Stimulated activated CD4-positive, alpha-beta T cell treated with anti-CD3 and anti-CD28 coated beads, Interleukin-2, amount 100 ng/mL, for 48 hours (primary cell): ENCODE measurements at places on chromosomes 4 and X.

- DNase-seq: no peak
These were observed 99.8 kb downstream of the ARSF start for GRCh38 chrX:3141031-3141430.

DNA sequence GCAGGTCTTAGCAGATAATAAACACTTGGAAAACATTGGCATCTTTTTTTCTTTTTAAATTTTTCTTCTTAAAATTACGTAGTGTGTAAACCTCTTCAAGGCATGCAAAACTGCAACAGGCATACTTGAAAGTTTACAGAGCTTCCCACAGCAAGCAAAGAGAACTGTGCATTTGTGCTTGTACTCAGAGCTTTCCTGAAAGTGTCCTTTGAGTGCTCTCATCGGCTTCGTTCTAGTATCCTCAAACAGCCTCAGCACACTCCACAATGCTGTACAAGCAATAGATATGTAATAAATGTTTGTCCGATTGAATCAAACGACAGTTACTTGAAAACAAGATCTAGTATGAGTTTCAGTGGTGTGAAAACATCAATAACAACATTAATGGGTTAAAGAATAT lies 227.5 kb downstream of the PAPSS1 start:
- no peak for DNase-seq

DNA sequence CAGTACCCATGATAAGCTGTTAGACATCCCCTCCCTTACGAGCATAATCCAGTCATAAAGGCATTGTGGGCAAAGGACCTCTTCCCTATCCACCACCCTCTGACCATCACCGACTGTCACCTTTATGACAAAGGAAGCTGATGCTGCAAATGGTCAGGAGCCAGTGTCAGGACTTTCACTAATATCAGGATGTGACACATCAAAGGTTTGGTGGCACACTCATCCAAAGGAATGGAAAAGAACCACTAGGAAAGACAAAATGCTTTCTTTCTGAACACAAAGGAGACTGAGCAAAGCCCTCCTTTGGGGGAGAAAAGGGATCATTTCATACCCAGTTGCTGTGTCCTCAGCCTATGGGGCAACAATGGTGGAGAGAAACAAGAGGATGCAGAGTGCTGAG lies 66.9 kb upstream of the PROM1 start:
- DNase-seq: no peak

DNA sequence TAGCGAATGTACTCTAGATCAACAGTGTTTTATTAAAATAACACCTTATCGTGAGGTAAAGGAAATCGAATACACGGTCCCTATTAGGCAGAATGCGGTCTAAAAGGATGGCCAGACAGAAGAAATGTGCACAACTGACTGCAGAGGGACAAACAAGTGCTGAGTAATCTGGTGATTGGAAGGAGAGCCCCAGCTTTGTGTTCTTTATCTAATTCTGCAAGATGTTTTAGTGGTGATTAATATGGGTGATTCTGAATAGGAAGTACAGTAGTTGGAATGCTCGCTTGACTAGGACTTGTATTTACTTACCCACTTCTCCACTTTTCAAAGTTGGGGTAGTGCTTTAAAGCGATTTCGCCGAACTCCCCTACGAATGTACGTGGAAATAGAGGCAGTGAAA lies 1.2 kb downstream of the WDR44 start:
- DNase-seq: no peak

- no peak for DNase-seq
These were observed 612 bp downstream of the CPLX1 start for GRCh38 chr4:825063-825970.

DNA sequence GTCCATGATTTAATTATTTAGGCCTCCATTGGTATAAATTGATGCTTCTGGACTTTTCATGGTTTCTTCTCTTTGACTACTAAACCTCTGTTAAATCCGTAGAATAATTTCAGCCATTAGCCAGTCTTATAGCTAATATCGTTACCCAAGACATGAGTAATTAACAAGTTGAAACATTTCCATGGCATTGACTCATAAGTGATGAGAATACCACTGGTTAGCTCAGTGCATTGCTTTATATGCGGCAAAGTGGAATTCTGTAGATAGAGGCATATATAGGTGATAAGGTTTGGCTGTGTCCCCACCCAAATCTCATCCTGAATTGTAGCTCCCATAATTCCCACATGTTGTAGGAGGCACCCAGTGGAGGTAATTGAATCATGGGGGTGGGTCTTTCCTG lies 80.6 kb downstream of the VCX2 start:
- DNase-seq: no peak

GRCh38 chrX:120653000-120653399 lies 23.1 kb upstream of the C1GALT1C1 start:
- DNase-seq: no peak

GRCh38 chrX:57918750-57919436 lies 8.6 kb upstream of the ZXDA start:
- no peak for DNase-seq

GRCh38 chr4:183384516-183384915 lies 59.9 kb upstream of the CDKN2AIP start:
- DNase-seq: no peak
